ENCODE measurements at places on chromosomes 5 and 9.

GRCh38 chr5:136382791-136383190, 17.4 kb upstream of the TRPC7 start:
- DNase-seq, result no peak

- no peak for DNase-seq
These were observed 199.2 kb downstream of the FAM170A start for GRCh38 chr5:119828541-119828940.

- DNase-seq, result no peak
These were observed 134.3 kb upstream of the ICE1 start for GRCh38 chr5:5288201-5288600.

GRCh38 chr9:94120854-94121376, 36.7 kb downstream of the PTPDC1 start:
- DNase-seq, result no peak

DNA sequence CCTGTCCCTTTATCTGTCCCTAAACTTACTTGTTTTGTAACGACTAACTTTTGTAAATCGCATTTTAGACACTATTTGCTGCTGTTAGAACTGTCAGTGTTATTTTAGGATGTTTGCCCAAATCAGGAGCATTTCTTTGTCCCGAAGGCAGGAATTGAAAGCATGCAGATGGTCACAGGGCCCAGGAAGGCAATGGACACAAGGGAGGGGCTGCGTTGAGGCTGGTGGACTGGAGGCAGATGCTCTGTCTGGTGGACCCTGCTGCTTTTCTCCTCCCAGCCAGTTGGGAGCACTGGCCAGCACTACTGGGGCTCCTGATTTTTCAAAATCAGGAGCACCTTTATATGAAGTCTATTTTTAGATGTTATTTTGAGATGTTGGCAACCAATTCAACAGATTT, 31.7 kb downstream of the DOCK2 start:
- DNase-seq, result no peak

DNA sequence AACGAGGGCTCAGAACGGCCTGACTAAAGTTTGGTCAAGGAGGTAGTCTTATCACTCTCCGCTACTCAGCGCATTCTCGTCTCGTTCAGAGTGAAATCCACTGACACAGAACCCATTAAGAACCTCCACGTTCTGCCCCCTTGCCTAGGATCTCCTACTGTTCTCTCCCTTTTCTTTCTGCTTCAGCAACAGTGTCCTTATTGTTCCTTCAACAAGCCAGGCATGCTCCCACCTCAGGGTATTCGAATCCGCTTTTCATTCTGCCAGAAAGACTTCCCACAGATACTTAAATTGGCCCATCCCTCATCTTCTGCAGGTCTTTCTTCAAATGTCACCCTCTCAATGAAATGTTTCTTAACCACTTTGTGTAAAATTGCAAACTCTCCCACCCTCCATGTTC, 4.3 kb upstream of the ZNF354C start:
- no peak for DNase-seq

- no peak for DNase-seq
These were observed 4.5 kb downstream of the NOXA1 start for GRCh38 chr9:137427454-137428310.

DNA sequence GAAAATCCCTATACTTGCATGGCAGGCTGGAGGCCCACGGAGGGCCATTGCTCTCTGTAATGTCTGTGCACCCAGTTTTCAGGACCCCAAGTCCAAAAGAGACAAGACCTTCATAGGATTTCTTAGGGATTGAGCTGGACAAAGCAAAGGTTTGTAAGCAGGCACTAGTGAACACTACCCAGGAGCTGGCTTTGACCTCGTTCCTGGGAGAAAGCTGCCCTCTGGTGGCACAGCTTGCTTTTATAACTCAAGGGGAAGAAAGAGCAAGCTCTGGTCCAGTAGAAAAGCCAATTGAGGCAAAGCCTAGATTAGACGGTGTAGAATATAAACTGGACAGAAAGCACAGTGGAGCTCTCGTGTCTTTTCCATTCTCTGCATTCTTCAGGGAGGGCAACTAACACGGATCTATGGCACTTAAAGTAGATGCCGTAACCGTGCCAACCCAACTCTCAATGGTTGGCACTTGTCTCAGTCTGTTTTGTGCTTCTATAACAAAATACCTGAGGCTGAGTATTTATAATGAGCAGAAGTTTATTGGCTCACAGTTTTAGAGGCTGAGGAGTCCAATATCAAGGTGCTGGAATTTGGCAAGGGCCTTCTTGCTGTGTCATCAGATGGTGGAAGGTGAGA, 7.9 kb downstream of the GABRP start:
- DNase-seq, result no peak

DNA sequence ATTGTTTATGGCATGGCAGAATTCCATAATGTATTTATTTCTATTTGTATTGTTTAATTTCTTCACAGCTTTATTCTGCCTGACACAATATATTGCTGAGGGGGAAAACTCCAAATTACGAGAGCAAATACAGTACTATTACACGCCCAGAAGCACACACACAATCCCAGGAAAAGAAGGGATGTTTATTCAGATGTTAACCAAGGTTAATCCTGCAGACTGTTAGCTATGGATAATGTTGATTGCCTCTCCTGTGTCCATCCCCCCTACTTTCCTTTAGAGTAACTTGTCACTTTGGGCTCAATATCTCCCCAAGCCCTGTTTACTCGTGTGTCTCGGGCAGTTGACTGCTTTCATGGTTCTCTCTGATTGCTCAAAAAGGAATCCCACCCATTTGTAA, 84.2 kb upstream of the ERCC6L2 start:
- no peak for DNase-seq

GRCh38 chr9:97772145-97772544, 75.0 kb upstream of the XPA start:
- no peak for DNase-seq

DNA sequence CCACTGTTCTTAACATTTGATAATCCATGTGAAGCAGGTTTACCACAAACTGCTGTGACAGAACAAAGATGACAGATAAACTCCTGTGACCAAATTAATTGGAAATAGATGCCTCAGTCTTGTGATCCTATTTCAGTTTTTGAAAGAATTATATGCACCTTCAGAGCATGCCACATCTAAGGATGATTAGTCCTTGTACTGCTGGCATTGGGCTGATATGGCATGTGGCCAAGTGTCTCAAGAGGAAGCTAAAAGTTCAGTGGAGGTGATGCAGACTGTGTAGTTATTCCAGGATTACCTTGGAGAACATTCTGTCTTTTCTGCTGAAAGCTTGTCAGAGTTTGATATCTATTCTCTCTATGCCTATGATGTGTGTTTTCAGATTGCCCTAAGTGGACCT, 314.4 kb upstream of the EFNA5 start:
- no peak for DNase-seq

DNA sequence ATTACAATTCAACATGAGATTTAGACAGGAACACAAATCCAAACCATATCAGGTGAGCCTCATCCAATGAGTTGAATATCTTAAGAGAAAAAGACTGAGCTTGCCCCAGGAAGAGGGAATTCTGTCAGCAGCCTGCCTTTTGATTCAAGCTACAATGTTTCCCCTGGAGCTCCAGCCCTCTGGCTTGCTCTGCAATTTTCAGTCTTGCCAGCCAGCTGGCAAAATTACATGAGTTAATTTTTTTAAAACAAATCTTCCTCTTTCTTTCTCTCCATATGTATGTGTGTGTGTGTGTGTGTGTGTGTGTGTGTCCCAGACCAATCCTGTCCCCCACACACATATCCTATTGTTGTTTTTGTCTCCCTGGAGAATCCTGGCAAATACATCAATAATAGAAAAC, 313.2 kb downstream of the CDH10 start:
- DNase-seq, result no peak

DNA sequence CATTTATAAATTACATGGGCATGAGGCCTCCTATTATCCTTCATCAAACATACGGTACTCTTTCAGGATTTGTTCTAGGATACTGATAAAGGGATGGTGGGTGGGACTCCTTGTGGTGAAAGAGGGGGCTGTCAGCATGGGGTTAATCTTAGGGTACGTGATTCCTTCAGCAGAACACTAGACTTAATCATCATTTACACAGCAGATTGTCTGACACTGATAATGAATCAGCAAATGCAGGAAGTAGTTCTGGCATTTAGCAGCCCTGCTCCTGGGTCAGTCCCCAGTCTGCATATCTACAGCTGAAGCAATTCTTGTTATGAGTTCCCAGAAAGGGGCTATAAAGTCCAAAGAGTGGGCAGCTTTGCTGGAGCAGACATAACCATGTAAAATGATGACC, 384.6 kb downstream of the SPOCK1 start:
- DNase-seq, result no peak

DNA sequence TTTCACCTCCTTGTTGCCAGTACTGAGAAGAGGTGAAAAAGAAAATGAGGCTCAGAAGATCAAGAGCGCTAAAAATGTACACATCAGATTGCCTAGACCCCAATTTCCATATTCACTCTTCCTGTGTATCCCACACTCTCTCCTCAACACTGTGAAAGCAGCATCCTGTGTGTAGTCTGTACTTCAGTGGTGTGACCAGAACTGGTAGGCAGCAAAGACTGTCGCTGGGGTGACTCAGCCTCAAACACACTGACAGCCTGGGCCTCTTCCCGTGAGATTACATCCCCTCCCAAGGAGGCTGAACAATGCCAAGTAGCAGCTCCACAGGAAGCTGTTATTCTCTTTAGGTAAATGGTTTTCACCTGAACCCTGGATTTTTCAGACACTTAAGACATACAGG, 135.5 kb downstream of the CCDC192 start:
- no peak for DNase-seq

- no peak for DNase-seq
These were observed 3.6 kb downstream of the B4GALT1 start for GRCh38 chr9:33163433-33164137.

- no peak for DNase-seq
These were observed 195.6 kb downstream of the PIK3R1 start for GRCh38 chr5:68411161-68411560.

DNA sequence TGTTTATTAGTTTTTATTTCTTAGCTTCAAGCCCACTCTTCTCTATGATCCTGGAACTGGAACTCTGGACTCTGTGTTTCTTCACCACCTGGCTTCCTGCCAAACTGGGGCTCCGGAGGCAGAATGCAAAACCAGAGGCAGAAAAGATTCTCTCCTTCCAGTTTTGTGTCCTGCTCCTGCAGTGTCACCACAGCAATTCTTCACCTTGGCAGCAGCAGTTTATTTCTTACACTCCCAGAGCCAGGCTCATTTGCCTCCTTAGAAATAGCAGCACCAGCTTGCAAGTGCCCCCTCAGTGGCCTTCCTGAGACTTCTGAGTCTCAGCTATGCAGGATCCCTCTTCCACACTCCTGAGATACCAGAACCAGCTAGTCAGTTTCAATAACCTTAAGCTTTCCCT, 26.7 kb upstream of the CAMK4 start:
- DNase-seq, result no peak

GRCh38 chr9:132946631-132947295, 2.3 kb upstream of the TSC1 start:
- DNase-seq, result no peak

GRCh38 chr9:133916159-133916541, 76.0 kb downstream of the VAV2 start:
- DNase-seq, result no peak

- no peak for DNase-seq
These were observed 455.3 kb upstream of the SGCD start for GRCh38 chr5:155871623-155872022.

GRCh38 chr9:136979769-136980587, 2.7 kb downstream of the PTGDS start:
- no peak for DNase-seq

- no peak for DNase-seq
These were observed 289.3 kb upstream of the TAS2R1 start for GRCh38 chr5:9919306-9920030.

DNA sequence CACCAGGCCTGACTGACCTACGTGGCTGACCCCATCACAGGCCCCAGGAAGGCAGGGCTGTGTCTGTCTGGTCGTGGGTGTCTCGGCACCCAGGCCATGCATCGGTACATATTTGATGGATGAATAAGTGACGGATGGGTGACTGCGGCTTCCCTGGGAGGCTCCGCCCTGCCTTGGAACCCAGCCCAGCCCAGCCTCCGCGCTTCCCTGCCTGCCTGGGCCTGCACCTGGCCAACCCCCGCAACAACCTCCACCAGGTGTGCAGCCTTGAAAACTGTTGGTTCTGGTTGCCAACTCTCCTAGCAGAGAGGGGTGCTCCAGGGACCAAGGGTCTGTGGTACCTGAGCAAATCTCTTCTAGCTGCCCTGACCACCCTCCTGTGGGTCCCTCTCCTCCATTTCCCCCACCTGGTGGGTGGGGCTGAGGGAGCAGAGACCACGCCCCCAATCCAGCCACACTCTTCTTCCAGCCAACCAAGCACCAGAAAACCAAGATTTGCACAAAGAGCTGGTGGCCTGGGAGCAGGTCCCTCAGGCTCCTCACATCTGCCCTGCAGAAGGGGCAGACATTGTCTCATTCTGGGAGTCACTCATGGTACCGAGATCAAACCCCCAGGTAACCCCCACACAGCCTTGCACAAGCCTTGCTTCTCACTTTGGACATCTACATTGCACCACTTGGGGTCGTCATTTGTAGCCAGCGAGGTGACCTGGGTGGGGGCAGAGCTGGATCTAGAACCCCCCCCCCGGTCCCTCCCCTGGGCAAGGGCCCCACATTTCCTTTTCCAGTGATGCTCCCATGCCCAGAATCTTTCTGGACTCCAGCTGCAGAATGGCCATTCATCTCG, 100.6 kb upstream of the IER5L start:
- no peak for DNase-seq

GRCh38 chr5:10354048-10354872, 765 bp downstream of the MARCHF6 start:
- peak; percentile 44 for DNase-seq

- no peak for DNase-seq
These were observed 205.7 kb upstream of the RIOK2 start for GRCh38 chr5:97388794-97389193.

GRCh38 chr9:124496463-124496862, 10.7 kb downstream of the NR5A1 start:
- DNase-seq, result no peak

DNA sequence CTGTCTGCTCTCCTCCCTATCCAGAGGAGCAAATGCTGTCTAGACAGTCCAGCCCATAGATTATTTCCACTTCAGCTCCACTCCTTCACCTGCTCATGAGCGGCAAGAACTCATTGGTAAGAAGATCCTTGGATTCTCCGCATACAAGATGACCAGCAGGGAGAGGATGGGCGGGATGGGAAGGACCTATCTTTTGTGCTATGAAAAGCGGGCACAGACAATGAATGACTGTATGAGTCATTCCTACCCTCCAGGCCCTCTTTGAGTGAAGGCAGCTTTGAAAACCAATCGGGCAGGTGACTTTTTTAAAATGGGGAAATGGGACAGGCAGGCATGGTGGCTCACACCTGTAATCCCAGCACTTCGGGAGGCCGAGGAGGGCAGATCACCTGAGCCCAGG, 49.4 kb downstream of the SMIM23 start:
- DNase-seq, result no peak

- DNase-seq, result no peak
These were observed 98.6 kb downstream of the OSTF1 start for GRCh38 chr9:75186767-75187380.

GRCh38 chr9:136275655-136276429, 28.1 kb downstream of the CCDC187 start:
- DNase-seq, result no peak

DNA sequence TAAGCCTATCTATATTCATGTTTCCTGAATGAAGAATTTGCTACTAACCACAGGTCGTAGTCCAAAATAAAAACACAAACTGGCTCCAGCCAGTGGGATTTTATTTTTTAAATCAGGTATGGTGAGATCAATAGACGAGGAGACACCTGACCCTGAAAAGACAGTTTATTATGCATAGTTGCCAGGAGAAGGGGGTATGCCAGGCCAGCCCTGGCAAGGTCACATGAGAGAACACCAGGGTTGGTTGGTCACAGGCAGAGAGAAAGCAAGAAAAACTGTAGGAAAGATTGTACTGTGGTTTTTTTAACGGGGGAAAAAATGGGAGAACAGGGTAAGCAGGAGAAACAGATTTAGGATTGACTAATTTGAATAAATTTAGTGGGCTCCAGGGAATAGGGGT, 125.3 kb downstream of the CDH18 start:
- no peak for DNase-seq

Data from activated naive CD4-positive, alpha-beta T cell (primary cell).